Adrenal gland (tissue), 19 donors: ENCODE measurements at places on chromosomes 6 and 20. TPM values are rescaled to one million over a fixed set of nuclear protein-coding genes. Genes with fewer than 3 reads are reported as not detected.

The CTAGE9 gene
- not detected for polyA plus RNA-seq

The KIF25 gene
- polyA plus RNA-seq, result 0.44 TPM

The POPDC3 gene
- polyA plus RNA-seq, result 0.37 TPM

The PTPN1 gene
- 17.0 TPM for polyA plus RNA-seq

The NKAPL gene
- polyA plus RNA-seq, result 3.4 TPM
